Foreskin keratinocyte (primary cell): ENCODE measurements at places on chromosomes 3 and 15. TPM values are rescaled to one million over a fixed set of nuclear protein-coding genes. Genes with fewer than 3 reads are reported as not detected.

Gene PLAAT1
- 0.17 and 0.30 TPM in 2 replicates for polyA plus RNA-seq

Gene ERICH6
- not detected in 2 replicates for polyA plus RNA-seq

Gene MESP2
- polyA plus RNA-seq: 1.2 TPM in 2 replicates

Gene MINAR1
- 0.03 and 0.06 TPM in 2 replicates for polyA plus RNA-seq

Gene GABRB3
- polyA plus RNA-seq: 0.27 and 0.43 TPM in 2 replicates

Gene SIDT1
- polyA plus RNA-seq: 0.02 and 0.04 TPM in 2 replicates

Gene VEPH1
- 0.28 and 0.43 TPM in 2 replicates for polyA plus RNA-seq

Gene TERB2
- polyA plus RNA-seq: not detected in 2 replicates

Gene TBC1D23
- polyA plus RNA-seq: 17.4 and 17.8 TPM in 2 replicates

DNA sequence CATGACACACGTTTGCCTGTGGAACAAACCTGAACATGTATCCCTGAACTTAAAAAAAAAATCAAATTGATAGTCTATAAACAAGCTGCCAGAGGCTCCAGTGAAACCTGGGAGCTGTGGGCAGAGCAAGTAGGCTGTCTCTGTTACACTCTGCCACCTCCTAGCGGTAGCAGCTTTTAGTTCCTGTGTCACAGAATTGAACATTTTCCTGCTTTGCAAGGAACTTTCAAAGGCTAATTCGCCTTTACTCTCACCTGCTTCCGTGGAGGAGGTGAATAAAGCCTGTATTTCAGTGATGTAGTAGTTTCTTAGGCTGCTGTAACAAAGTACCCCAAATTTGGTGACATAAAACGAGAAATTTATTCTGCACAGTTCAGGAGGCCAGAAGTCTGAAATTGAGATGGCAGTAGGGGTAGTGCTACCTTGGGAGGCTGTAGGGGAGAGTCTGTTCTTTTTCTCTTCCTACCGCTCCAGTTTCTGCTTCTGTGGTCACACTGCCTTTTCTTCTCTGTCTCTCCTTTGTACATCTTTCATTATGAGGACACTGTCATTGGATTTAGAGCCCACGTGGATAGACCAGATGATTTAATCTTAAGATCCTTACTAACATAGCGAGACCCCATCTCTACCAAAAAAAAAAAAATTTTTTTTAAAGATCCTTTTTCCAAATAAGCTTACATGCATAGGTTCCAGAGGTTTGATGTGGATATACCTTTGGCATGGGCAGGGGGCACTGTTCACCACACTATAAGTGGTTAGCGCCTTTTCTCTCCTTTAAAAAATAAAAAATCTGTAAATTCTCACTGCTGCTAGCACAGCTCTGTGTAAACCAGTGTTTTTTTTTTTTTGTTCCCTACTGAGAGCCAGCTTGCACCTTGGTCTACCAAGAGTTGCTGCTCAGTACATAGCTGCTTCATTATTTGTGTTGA, 25.3 kb downstream of the FBXO22 start:
- DNase-seq: no peak

GRCh38 chr3:87167628-87168456, 59.3 kb upstream of the CHMP2B start:
- peak; percentile 35 for DNase-seq

DNA sequence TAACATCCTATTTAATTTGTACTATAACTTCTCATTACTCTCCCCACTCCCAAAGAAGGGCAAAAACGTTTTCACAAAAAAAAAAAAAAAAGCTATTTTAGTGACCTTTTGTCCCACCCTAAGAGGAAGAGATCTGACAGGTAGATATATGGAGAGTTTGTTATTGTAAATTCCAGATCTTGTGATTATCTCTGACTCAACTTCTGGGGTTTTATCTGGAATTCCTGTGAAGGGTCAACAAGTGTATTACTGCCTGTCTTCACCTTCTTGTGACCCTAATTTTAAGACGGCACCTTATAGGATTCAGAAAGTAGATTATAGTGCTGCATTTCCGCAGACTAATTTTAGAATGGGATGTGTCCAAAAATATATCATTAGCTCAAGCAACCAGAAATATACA, 205.9 kb upstream of the CDIN1 start:
- no peak for DNase-seq

- DNase-seq: no peak
These were observed 5.9 kb downstream of the MME start for GRCh38 chr3:155086051-155086450.

DNA sequence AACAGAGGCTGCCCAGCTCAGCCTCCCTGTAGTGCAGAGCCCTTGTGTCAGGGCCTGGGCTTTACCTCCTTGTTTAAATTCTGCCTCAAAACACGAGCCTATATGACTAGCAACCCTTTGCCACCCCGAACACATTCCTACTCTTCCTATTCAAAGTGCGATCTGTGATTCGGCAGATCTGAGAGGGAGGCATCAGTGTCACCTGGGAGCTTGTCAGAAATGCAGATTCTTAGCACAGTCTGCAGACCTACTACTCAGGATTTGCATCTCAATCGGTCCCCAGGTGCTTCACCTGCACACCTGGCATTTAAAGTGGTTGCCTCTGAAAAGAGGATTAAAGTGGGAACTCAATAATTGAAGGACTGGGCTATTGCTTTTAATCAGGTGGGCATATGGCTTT, 273.2 kb upstream of the TOPAZ1 start:
- no peak for DNase-seq

DNA sequence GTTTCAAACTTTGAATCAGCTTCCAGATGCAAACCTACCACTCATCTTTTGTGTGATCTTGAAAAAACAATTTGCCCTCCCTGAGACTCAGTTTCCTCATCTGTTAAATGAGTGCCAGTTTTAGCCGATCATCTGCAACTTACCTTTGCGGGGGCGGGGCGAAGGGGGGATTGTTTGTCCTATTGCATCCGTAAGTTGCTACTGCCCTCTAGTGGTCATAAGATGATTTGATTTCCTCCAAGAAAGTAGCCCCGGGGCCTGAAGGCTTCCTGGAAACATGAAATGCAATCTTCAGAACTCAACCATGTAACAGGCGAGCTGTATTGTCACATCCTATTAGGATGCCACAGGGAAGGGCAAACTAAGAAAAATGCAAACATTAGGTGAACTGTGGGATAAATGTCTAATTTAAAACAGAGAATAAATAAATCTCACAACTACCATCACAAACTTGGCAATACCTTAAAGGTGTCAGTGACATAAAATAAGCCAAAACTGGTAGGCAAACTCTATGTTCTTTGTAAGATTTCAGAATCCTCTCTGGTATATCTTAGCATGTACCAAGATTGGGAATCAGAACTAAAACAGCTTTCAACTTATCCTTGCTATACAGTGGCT, 63.5 kb upstream of the CLDN18 start:
- peak; percentile 23 for DNase-seq

GRCh38 chr3:87041191-87041590, 50.2 kb upstream of the VGLL3 start:
- no peak for DNase-seq

GRCh38 chr15:61084944-61085367, 144.1 kb downstream of the RORA start:
- DNase-seq: no peak

GRCh38 chr3:44848634-44849033, 13.1 kb upstream of the TMEM42 start:
- no peak for DNase-seq

DNA sequence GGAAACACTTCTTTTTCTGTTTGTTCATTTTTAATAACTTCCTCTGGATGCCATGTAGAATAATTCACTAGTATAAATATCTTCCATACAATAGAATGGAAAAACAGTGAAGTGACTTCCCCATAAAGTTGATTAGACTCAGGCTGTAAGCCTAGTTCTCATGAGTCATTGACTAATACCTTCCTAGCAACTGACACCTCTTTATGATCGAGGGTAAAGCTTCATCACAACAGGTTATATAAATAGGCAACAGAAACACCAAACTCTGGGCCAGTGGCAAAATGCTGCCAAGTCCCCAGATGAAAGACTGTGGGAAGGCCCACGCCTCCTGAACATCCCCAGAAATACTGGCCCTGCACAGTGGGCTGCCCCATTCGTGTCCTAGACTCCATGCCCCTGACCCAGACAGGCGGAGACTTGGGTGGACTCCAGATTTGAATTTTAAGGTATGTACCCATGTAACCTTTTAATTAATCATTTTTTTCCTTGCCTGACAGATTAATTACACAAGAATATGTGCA, 71.3 kb upstream of the TBC1D23 start:
- DNase-seq: no peak

- DNase-seq: no peak
These were observed 31.5 kb upstream of the MECOM start for GRCh38 chr3:169695031-169695430.

GRCh38 chr3:109098079-109098644, 19.8 kb downstream of the MORC1 start:
- DNase-seq: peak; percentile 12

DNA sequence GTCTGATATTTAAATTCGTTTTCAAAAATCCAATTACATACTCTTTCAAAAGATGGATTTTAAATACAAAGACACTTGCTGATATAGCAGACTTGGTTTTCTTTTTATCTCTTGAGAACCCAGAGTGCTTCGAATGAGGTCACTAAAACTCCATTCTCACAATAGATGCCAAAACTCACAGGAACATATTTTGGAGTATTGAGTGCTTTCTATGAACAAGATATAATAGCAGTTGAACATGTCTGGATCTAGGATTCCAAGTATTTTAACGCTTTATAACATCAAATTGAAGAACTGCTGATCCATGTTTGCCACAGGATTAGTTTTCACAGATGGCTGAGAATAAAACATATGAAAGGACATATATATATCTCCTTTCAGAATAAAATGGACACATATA, 113.2 kb downstream of the SAMMSON start:
- no peak for DNase-seq

DNA sequence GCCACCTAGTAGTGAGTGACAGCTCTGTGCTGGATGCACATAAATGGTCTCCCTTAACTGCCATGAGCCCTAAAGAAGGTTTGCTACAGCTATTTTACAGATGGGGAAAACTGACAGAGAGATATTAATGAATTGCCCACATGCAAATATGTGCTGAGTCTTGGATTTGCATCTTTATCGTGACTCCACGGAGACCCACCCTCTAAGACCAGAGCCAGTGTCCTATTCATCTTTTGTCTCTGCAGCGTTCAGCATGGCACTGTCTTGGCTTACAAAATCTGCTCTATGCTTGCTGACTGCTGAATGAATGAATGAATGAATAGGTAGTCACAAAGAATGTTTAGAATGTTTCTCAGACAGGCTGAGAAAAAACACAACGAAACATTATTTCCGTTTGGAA, 48.3 kb downstream of the BTD start:
- DNase-seq: no peak

DNA sequence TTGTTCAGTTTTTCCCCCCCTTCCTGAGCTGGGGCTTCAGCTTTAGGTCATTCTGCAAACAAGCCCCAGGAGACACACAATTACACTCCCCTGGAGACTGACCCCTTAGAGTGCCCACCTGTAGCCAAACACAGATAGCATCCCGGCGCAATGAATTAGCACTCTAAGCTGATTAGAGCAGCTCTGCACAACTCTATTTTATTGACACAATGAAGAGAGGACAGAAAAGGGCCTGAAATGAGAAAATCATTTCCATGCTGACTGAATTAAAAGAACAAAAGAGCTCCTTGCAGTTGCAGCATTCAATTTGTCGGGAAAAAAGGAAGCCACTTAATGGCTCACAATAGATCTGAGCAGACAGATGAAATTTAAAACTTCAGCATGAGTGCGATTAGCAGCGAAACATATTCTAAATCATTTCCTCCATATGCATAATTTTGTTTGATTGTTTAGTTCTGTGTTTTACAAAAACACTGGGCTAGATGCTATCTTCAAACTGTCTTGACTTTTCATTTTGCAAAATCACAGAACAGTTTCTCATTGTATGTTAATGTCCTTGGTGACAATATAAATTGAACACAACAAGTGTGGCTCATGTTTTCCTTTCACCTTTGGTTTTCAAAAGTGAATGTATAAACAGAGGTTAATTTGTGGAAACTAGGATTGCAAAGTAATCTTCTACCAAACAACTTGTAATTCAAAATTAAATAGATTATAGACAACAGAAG, 308.6 kb downstream of the MECOM start:
- no peak for DNase-seq

DNA sequence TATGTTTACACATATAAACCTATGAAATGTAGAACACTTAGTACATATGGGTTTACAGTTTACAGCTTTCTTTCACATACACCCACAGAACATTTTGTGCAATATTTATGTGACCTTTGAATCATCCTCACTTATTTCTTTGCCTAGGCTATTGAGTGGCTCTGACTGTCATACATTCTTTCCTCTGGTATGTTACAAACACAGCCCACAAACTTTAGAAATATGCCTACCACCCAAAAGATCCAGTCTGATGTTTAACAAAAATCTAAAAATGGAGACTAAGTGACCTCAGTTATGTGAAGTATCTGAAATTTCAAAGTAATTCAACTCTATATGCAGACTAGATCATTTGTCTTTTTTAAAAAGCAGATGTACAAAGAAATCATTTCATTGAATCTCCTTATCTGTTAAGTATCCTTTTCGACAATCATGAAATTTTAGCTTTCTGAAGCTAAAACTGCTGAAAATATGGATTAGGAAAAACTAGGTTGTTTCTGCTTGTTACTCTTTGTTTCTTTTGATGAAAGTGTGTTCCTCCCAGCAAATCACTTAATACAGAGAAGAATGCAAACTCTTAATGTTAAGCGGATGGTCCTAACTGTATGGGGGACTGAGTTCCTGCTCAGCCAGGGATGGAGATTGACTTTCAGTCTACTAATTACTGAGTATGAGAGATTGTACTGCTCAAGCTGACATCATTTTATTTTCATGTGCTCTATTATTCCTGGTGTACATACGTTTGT, 27.7 kb downstream of the CCDC54 start:
- no peak for DNase-seq

DNA sequence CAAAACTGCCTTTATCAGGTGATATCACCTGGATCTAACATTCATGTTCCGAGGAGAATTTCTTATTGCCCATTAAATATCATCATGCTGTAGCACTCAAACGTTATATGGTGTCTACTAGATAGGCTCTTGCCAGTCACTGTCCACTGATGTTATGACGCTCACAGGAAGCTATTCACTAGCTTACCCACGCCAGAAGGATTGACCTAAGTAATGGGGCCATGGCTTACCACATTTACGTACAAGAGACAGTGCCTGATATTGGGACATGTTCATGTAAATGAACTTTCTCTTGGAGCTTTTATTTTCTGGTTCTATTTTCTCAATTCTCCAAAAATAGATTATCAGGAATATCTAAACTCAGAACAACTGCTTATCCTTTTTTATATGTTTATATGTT, 91.7 kb upstream of the NAALADL2 start:
- DNase-seq: no peak
